T-cell (primary cell): ENCODE measurements at places on chromosomes 13 and 19.

DNA sequence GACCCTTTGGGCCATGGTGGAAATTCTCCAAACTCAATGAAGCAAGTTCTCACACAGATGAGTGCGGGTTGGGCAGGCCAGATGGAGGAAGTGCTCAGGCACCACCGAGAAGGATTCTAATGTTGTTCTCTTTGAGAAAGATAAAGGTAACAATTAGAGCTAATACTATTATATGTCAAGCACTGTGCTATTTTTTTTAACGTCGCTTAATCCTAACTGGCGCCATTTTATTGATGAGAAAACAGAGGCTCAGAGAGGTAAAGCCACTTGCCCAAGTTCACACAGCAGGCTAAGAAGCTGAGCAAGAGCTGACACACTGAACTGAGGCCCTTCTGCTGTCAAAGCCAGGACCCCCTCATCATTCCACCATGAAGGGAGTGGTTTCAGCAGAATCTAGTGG, 1.0 kb downstream of the FBL start:
- DNase-seq: no peak

- no peak for DNase-seq
Measured at GRCh38 chr19:1752009-1752756, 1.1 kb upstream of the ONECUT3 start.

DNA sequence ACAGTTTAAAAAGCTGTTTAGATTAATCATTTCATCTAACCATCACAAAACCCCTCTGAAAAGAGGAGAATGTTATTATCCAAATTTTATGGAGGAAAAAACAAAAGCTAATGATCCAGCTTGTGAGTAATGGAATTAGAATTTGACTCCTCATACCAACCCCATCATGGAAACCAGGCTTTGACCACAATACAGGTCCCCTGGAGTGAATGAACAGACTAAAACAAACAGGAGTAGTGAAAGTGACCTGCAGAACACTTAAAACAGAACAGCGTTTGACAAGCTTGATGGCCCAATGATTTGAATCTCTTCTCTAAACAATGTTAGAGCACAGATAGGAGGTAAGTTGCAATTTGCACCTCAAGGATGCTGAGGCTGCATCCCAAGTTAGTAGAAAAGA, 230.0 kb downstream of the DCT start:
- no peak for DNase-seq

- peak; percentile 78 for DNase-seq
Measured at GRCh38 chr19:9796113-9796773, 22.6 kb downstream of the FBXL12 start.

- no peak for DNase-seq
Measured at GRCh38 chr19:36182612-36183244, 30.5 kb upstream of the COX7A1 start.

DNA sequence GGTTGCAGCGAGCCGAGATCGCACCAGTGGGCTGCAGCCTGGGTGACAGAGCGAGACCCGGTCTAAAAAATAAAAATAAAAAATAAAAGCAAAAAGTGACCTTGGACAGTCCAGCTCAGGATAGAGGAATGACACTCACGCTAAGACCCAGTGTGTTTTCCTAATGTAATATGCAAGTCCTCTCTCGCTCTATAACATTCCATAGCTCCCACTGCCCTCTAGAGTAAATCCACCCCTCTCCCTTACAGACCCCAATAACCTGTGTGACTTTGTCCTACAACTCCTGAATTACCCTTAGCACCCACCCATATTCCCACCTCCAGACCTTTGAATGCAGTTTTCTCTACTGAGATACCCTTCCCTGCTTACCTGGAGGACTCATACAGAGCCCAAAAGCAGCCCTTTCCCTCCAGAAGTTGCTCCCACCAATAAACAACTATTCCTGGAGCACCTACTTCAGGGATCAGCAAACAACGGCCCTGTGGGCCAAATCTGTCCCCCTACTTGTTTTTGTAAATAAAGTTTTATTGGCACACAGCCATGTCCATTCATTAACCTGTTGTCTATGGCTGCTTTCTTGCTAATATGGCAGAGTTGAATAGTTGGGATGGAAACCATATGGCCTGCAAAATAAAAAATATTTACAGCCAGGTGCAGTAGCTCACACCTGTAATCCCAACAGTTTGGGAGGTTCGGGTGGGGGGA, 39.8 kb upstream of the PTPRS start:
- no peak for DNase-seq

DNA sequence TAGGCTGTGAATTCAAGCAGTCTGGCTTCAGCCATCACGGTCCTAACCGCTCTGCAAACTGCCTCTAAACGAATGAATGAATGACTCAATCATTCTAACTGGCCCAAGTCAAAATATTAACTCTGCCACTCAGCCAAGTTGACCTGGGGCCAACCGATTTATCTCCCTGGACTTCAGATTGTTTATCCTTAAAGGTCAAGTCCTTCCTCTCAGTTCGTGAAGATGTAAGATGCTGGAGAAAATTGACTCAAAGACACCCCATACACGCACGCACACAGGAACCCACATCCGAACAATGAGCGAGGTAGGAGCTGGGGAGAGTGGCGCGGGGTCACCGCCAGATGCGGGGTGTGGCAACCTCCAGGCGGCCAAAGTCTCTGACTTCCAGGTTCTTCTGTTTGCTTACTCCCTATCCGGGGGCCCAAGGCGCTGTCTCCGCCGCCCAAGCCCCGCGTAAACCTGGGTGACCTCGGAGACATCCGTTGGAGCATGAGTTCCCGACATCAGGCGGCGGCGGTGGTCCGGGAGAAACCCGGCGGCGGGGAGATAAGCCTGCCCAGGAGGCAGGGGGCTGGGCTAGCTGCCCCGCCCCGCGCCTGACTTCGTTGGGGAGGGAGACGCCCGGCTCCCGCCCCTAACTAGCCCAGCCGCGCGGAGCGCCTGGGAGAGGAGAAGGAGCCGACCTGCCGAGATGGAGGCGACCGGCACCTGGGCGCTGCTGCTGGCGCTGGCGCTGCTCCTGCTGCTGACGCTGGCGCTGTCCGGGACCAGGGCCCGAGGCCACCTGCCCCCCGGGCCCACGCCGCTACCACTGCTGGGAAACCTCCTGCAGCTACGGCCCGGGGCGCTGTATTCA, at the start of gene CYP2S1:
Gene CYP2S1 (plus strand): TSS at position 646 of the 856 bp plus-strand sequence. CDS start 46 bp downstream, at position 692.
- no peak for DNase-seq

DNA sequence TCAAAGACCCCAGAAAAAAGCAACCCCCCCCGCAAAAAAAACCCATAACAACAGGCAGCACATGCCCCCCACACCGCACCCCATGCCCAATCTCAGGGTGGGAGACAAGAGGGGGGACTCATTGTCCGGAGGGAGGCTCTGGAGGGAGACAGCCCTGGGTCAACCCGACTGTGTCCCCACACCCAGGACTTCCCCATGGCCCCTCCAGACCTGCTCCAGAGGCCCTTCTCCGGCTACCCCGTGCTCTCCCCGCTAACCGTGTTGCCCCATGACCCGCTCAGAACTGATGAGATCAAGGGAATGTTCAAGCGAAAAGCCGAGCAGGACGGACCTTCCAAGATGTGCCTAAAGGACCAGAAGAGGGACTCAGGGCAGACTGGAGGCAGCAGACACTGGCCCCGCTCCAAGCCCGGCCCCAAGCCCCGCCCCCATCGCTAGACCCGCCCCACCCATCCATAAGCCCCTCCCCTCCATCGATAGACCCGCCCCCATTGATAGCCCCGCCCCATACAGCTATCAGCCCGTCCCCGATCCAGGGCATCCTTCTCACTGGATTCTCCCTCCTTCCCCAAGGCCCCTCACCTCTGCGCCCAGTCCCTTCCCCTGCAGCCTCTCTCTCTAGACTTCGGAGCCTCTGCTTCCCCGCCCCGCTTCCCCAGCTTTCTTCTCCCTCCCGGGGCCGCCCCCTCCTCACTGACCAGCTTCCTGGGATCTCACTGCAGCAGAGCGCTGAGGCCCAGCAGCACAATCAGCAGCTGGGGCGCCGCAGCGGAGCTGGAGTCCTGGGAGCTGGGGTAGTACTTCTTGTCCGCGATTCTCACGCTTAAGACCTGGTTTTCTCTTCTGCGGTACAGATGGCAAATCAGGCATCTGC, 2.2 kb downstream of the BST2 start:
- DNase-seq: peak; percentile 34

GRCh38 chr13:37364956-37365355, 233.6 kb downstream of the POSTN start:
- DNase-seq: no peak

GRCh38 chr13:79307866-79308298, 98.2 kb downstream of the RBM26 start:
- no peak for DNase-seq

- DNase-seq: no peak
Measured at GRCh38 chr19:33465834-33466233, 55.8 kb downstream of the PEPD start.

- DNase-seq: no peak
Measured at GRCh38 chr19:23554548-23554947, 132.5 kb downstream of the ZNF675 start.

DNA sequence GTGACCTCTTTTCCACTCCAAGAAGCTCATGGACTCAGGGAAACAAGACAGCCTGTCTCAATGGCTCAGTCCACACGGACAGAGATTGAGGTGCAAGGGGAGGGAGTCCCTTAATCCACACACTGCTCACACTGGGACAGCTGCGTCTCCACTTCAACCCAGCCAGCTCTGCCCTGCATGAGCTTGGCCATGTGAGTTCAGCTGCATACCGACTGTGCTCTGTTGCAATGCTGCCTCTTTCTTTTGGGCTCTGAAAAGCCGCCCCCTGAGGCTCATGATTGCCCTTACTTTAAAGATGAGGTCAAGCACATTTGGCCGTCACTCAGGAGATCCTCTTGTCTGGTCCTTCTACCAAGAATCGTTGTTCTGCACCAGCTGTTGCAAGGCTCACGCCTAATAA, 64.8 kb upstream of the KCTD15 start:
- no peak for DNase-seq

DNA sequence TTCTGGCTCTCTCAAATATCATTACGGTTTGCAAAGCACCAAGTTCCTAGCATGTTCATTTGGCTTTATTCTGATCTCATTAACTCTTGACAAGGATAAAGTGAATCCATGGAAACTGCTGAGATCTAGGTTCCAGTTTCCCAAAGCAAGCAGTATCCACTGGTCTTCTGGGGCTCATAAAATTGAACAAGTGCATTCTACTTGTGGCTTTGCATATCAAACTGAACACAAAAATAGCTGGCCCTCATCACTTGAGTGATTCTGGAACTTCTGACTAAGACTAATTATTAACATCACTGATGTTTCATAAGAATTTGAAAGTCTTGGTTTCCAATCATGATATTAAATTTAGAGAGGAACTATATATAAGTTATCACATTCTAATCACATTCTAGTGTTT, 6.3 kb upstream of the KCTD12 start:
- DNase-seq: no peak

DNA sequence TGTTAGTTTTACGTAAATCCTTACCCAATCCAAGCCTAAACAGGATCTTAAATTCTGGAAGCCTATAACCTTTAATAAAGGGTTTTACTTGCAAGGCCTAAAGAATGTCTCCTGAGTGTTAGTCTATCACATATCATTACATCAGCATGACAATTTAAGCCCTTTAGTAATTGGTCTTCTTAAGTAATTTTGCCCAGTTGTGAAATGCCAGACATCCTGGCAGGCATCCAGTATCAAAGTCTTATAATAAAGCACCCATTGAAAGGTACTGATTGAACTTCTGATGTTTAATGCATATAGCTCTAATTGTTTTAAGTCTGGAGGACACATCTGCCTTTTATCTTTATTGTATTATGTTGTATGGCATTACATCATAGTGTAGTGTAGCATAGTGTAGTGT, 1078.9 kb downstream of the SLITRK1 start:
- DNase-seq: no peak

DNA sequence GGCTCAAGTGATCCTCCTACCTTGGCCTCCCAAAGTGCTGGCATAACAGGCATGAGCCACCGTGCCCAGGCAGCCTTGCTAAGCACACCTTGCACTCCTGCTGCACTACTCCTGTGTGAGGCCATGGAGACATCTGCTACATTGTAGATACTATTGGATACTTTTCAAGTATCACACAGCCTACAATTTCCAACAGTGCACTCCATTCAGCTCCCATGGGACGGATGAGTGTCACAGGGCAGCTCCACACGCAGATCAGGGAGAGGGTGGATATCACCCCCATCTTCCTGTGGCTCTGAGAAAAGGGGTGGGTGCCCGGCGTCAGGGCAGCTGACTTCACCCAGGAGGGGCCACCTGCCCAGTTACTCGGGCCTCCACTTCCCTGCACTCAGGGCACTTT, 39.1 kb upstream of the CCNE1 start:
- DNase-seq: no peak

DNA sequence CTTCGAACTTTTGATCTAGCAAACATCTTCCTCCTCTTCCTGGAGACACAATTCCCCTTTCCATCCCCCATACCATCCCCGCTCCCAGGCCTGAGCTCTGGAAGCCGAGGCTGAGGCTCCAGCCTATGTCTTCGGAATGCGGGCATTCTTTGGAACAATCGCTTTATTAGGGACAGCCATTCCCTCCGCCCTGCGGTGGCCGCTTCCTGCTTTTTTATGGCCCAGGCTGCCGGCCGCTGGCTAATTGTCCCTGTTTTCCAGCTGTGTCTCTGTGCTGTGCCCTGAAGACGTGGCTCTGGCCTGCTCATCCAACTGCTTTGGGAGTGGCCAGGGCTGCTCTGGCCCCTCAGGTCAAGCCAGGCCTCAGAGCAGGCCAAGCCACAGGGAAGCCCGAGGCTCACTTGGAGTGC, 2.1 kb upstream of the CDX2 start:
- DNase-seq: no peak

GRCh38 chr19:15126131-15126910, 19.1 kb downstream of the SYDE1 start:
- no peak for DNase-seq

- DNase-seq: no peak
Measured at GRCh38 chr13:20582026-20582425, 15.1 kb downstream of the IFT88 start.

GRCh38 chr19:53892981-53893325, 11.0 kb downstream of the PRKCG start:
- DNase-seq: no peak

DNA sequence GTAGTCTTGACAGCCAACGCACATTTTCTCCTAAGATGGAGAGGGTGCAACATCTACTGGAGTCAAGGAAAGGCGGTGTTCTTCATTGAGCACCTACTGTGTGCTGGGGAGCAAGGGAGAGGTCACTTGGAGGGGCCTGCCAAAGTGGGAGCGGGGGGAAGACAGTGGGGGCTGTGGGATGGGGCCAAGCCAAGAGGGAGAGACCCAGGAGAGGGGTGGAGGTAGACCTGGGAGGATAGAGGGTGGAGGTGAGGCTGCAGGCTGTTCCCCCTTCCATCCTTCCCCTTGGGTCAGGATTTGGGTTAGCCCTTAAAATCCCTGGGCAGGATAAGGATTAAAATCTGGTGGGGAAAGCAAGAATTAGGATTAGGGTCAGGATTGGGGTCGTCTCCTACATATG, 1.7 kb upstream of the PLPP2 start:
- no peak for DNase-seq
